ENCODE measurements at places on chromosomes 16 and 17.

DNA sequence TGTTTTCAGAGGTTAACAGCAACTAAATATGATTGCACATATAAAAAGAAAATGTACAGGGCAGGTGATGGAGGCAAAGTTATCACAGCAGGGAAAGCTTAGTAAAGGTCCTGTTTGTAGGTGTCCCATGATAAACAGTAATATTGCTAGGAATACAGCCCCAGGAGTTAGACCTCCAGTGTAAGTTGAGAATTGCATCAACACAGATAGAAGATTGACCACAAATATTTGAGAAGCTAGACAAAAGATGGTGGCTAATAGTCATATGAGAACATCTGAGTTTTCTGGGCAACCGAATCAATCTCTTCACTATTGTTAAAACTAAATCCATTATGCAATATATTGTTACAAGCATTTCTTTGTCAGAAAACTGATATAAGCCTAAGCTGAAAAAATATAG, 152.6 kb downstream of the CDH11 start:
- no peak for DNase-seq

DNA sequence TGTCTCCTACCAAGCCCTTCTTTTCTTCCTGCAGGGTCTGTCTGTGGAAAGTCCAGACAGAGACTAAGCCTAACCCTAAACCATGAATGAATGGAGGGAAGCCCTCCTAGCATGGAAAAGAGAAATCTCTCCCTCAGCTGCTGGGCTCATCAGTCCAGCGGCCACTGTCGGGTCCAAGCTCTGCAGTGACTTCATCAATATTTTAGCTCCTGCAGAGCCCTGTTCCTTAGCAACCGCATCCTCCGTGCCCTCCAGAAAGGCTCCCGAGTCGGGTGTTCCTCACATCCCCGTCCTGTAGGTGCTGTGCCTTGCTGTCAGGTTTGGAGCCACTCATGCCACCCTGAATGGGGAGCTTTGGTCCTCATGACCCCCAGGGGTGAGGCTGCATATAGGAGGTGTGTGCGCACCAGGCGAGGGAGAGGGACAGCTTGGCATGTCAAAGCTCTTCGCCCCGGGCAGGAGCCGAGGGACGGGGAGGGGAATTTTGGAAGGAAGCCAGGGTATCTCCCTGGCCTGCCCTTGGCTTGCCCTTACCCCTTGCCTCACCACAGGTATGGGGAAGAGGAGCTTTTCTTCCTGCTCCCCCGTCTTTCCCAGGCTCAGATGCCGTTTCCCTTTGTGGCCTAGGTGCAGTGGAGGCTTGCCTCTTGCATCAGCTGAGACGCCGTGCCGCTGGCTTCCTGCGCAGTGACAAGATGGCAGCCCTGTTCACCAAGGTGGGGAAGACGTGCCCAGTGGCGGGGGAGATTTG, 23.9 kb downstream of the SGSM2 start:
- no peak for DNase-seq

DNA sequence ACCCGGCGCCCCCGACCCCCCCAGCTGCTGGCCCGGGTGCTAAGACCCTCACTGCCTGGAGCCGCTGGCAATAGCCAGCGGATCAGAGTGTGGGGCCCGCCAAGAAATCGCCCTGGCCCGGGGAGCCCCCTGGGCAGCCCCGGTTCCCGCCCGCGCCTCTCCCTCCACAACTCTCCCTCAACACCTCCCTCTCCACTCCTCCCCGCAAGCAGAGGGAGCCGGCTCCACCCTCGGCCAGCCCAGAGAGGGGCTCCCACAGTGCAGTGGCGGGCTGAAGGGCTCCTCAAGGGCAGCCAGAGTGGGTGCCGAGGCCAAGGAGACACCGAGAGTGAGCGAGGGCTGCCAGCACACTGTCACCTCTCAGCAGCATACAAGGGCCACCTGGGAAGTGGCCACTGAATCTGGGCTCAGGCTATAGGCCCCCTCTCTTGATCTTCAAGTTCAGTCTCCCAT, 385.5 kb downstream of the SEC14L1 start:
- no peak for DNase-seq

- no peak for DNase-seq
Measured at GRCh38 chr16:85112364-85112763, at the start of gene CIBAR2. Gene CIBAR2 (minus strand): TSS chr16:85112472. CDS start chr16:85112352, 120 bp downstream.

DNA sequence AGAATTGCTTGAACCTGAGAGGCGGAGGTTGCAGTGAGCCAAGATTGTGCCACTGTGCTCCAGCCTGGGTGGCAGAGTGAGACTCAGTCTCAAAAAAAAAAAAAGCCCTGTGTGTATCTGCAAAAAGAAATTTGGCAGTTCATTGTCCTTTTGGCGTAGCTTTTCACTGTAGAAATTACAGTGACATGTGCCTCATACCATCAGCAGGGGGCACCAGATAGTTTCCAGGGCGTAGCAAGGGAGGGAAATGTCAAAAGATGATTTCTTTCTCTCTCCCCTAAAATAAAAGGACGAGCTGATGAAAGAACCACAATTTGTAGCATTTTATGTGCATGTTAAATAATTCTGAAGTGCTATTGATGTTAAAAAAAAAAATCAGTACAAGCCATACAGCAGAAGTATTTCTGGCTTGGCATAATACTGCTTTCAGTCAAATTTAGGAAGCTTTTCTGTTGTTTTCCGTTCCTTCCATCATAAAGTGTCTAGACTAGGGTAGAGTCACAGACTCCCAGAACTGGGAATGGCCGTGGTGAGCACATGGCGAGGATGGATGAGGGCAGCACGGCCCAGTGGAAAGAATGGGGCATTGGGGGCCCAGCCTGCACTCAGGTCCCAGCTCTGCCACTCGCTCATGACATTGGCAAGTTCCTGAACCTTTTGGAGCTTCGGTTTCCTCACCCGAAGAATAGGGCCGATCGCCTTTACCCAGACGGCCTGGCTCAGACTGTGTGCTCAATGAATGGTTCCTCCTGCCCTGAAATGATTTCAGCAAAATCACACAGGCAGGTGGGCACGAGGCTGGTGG, 59.8 kb upstream of the RPH3AL start:
- DNase-seq = no peak

DNA sequence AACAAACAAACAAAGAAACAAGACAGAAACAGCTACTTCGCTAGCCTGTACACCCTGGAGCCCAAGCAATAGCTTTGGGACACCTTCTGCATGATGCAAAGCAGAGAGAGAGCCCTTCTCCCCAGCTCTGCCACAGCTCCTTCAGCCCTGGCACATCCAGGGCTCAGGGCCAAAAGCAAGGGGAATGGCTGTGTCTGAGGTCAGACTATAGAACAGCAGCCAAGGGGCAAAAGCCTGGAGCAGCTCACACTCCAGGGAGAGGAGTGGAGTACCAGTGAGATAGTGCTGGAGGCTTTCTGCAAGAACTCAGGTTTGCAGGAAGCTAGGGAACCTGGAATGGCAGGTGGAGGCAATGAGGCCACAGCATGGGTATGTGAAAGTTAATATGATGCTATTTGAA, 11.6 kb upstream of the SEPHS2 start:
- no peak for DNase-seq

- no peak for DNase-seq
Measured at GRCh38 chr16:66052745-66053144, 313.7 kb upstream of the CDH5 start.

DNA sequence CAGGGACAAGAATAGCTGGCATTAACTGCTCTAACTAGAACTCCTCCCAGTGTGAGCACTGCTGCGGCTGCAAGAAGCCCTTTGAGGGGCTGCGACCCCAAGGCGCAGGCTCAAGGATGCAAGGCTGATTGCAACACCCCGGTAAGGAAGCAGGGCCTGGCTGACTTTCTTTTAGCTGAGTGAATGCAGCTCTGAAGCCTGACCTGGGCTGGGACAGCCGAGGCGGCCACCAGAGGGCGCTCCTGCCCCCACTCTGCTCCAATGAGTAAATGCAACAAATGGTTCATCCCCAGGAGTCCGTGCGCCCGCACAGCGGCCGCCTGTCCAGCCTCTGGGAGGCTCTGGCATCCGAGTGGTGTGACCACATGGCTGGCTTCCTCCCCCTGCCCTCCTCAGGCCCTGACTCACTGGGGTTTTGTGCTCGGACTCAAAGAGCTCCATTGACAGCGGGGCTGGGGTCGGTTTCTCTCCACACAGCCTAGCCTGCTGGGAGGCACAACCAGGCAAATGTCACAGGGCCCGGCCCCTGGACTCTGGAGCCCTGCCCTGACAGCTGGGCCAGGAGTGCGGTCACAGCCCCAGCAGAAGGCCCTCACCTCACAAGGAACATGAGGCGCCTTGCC, at the start of gene SMIM5:
TSS of gene SMIM5 (plus strand) at position 572 of the 623 bp plus-strand sequence. CDS start 6,768 bp downstream, outside the sequence.
- DNase-seq = peak; percentile 98

- DNase-seq = no peak
Measured at GRCh38 chr16:25110387-25110947, 1.1 kb upstream of the LCMT1 start.

DNA sequence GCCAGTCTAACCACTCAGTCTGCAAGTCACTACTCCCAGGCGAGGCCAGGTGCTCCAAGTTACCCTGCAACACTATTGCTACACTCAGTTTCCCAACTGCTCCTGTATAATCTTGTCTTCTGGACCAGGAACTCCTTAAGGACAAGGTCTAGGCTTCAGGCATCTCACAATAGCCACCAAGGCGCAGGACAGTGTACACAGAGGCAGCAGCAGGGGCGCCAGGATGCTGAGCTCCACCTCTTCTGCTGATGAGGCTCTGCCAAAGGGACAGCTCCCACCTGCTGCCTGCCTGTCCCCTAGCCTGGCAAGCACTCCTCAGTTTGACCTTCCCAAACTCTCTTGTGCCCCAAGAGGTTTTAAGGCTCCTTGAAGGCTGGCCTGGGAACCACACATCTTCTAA, 3.4 kb downstream of the SLC25A11 start:
- DNase-seq = no peak

GRCh38 chr16:84380405-84380804, 12.1 kb downstream of the ATP2C2 start:
- DNase-seq = no peak

- DNase-seq = no peak
Measured at GRCh38 chr17:34384271-34384670, 21.2 kb upstream of the CCL1 start.

GRCh38 chr16:10629592-10629963, 49.2 kb upstream of the EMP2 start:
- no peak for DNase-seq

Data from GM12892 (cell line).